ENCODE measurements at places on chromosomes 16 and 17.

- peak; percentile 64 for DNase-seq
Observed at GRCh38 chr17:57747221-57748017, 2.3 kb upstream of the CCDC182 start.

GRCh38 chr17:5820721-5821456 is 236.6 kb upstream of the NLRP1 start:
- DNase-seq, result peak; percentile 39

DNA sequence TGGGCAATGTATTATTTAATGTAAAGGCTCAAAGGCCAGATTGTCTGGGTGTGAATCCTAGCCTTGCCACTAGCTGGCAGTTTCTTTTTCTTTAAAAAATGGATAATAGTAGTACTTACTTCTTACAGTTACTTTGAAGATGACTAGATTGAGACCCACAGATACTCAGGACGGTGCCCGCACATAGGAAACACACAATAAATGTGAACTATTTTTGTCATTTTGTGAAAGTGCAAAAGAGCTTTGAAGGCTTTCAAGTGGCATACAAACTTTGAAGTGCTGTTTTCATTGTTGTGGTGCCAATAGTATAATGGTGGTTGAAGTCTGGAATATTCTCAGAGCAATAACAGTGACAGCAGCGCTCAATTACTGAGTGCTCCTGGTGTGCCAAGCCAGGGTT is 63.6 kb downstream of the OTOA start:
- peak; percentile 18 for DNase-seq

DNA sequence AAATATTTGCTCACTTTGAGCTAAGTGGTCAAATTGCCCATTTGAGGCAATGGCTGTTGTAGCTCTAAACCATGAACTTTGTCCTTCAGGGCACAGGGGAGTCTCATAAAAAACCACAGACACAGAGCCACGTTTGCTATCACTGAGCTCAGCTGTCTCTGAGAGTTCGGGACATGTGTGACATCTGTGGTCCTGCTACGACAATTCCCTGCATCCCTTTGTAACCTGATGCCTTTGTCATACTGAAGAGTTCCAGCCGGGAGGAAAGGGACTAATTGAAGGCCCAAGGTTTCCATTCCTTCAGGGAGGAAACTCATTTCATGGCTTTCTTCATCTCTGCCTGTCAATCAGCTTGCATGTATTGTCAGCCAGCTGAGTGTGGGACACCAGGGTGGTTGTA is 599.4 kb upstream of the CDH5 start:
- DNase-seq, result no peak

DNA sequence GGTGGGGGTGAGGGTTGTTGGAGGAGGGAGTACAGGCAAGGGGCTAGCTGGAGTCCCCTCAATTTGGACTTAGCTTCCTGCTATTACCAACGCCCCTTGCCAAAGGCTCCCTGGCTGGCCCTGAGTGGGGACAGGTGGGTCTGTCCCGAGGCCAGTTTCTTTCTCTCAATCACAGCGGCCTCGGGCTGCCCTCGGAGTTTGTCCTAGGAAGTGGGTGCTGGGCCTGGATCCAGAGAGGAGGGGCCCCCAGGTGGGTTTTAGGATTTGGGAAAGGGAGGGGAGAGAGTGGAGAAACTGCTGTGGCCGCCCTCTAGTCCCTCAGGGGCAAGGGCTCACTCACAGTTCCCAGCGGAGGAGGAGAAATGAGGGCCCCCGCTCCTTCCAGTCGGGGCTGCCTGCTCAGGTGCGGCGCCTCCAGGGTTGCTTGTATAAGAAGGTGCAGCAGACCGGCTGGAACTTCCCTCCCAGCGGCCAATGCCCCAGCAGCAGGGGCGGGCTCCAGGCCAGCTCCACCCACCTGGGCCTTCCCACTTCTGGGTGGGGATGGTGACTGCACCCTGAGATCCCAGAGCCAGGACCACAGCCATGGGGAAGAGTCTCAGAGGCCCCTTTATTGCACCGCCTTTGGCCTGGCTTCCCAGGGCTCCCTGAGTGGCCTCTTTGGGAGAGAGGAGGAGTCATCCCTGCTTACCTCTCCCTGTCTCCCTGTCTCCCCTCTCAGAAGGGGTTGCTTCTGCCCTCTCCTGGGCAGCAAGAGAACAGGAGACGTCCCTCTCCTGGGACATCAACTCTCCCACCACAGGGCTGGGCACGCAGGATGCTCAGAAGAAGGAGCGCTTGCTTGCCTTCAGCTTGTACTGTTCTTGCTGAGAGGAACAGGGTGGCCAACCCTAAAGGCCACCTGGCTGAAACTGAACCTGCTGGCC is 112.0 kb upstream of the SMURF2 start:
- no peak for DNase-seq

DNA sequence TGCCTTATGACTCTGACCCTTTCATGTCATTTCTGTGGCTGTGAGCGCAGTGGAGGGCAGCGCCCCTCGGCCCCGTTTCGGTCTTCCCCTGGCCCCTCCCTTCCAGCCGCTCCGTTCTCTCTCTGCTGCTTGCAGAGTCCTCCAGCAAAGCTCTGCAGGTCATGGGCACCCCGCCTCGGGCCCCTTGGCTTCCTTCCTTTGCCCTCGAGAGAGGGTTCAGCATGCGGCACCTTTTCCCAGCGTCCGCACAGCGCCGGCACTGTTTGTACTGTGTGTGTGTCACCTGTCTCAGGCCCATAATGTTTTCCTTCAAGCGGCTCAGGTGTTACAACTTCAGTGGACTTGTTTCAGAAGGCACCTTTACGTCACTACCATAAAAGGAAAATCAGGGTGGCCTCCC is 98.5 kb downstream of the RAP1GAP2 start:
- no peak for DNase-seq

- DNase-seq, result no peak
Observed at GRCh38 chr17:1762901-1763898, 1.3 kb downstream of the SERPINF1 start.

DNA sequence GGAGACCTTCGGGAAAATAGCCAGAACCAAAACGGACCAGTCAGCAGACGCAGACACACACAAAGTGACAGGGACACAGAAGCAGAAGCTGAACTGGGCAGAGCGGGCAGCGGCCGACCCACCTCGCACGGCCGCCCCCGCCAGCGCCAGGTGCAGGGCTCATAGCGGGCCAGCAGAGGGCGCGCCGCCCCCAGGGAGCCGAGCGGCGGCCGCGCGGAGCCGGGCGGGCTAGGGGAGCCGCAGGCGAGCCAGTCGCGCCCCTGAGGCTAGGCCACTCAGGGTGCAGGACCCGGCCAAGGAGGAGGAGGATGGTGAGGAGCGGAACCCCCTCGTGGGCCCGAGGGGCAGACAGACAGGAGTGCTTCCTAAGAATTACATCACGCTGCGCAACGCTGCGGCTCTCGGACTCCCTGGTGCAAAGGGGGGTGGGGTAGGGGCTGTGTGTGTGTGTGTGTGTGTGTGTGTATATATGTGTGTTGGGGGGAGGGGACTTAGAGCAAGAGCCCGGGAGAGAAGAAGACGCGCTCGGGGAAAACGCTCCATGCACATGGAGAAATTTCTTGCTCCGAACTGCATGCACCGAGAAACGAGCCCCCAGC is 913 bp upstream of the NOG start:
- DNase-seq, result peak; percentile 63

- peak; percentile 83 for DNase-seq
Observed at GRCh38 chr17:37373530-37374159, 2.1 kb upstream of the C17orf78 start.

DNA sequence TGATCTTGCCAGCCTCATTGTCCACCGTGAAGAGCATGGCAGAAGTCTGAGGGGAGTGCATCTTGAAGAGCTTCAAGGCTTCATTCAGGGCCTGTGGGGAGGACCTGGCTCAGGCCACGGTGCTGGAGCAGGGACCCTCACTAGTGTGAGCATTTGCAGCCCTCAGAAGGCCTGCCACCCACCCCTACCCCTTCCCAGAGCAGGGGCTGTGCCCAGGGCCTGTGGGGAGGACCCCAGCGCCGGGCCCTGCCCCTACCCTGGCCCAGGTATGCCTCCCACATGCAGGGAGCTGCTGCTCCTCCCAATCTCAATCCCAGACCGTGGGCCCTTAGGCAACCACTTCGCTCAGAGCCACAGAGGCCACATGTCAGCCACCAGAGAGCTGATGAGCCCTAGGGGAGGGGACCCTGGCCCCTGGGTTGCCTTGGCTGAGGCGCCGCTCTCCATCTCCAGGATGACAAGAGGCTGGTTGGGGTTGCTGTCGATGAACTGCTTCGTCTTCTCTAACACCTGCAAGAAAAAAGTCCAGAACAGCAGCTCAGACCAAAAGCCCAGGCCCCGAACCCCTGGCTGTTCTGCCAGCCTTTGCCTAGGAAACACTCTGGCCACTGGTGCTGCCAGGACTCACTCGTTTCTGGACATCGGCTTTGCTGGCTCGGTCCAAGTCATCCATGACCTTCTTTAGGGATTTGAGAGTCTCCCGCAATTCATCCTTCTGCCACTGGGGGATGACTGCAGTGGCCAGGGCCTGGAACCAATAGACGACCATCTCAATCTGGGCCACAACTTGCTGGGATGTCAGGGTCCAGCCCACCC is 1.8 kb upstream of the EXOSC6 start:
- DNase-seq, result peak; percentile 48

DNA sequence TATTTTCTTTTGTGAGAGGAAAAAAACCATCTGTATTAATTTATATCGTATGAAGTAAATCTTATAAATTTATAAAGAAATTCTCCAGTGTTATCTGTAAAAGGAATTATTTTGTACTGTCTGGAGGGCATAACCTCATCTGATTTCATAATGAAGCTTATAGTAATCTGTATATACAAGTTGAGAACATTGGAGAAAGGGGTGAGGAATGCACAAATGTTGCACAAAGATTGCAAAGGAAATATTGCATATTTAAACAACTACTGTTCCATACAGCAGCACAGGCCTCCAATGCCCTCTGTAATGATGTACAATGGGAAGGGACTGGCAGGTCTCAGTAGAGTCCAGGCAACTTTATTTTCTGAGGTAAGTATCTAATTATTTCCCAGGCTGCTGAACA is 50.8 kb upstream of the KCNJ16 start:
- DNase-seq, result no peak

- DNase-seq, result no peak
Observed at GRCh38 chr16:79792076-79792475, 191.5 kb upstream of the MAF start.

GRCh38 chr17:12094336-12094735 is 73.7 kb downstream of the MAP2K4 start:
- no peak for DNase-seq

- peak; percentile 29 for DNase-seq
Observed at GRCh38 chr17:76678330-76678729, 32.4 kb downstream of the MXRA7 start.

DNA sequence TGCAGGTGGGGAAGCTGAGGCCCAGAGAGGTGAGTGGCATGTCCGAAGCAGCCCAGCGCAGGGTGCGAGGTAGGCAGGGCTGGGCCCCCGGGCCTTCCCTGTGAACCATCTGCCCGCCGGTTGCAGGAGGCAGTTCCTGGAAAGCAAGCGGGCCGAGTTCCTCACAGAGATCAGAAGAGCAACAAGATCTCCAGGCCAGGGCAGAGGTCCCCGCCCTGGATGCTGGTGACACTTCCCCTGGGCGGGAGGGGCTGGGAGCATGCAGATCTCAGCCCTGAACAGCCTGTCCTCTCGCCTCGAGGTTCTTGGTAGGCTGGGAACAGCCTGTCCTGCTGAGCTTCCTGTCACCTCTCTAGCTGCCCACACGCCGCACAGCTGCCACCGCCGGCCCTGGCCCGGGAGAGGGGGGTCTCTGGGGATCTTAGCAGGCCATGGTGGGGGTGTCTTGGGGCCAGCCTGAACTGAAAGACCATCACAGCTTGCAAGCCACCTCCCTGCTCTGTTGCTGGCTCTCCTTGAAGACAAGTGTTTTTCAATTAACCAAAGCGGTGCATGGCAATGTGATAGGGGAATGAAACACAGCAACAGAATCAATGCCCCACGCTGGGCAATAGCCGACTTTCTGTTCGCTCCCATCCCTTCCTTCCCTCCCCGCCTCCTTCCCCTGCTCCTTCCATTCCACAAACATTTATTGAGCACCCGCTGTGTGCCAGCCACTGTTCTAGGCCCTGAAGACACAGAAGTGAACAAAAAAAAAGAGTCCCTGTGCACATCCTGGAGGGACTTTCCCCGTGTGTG is 31.7 kb downstream of the SOCS1 start:
- peak; percentile 90 for DNase-seq

GRCh38 chr16:87657621-87658192 is 55.4 kb downstream of the JPH3 start:
- peak; percentile 60 for DNase-seq

DNA sequence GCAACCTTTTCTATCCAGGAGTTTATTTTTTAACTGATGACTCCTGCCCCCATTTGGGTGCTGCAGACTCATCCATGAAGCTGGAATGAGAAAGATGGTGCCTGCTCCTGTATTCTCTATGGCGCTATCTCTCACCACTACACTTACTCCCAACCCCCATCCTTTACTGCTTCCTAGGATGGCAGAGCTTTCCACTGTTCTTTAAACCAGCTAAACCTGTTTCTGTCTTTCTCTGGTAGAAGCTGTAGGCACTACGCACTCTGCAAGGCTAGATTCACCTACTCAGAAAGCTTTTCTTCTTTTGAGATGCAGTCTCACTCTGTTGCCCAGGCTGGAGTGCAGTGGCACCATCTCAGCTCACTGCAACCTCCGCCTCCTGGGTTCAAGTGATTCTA is 47.0 kb downstream of the ADAMTS18 start:
- no peak for DNase-seq

- DNase-seq, result no peak
Observed at GRCh38 chr16:15803618-15804017, 53.2 kb downstream of the MYH11 start.

DNA sequence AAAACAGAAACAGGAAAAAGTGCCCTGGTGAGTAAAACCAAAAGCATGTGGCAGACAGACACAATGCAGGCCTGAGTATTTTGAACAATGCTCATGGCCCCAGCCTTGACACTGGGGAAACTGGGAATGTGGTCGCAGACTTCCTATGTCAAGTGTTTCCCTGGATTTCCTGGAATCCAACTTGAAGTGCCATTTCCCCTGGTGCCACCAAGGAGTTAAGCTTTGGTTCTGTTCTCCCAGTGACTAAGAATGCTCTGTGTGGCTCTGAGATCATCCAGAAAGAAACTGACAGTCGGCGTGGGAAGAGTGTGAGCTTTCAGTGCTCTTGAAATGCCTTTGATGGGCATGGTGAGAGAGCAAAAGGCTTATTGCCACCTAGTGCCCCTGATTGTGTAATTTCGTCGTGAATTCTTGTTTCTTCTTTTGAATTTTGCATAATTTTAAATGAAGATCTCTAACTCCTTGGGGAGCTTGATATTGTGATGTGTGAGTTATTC is 96.0 kb downstream of the YPEL2 start:
- DNase-seq, result peak; percentile 79

GRCh38 chr16:1428511-1428910 is 2.4 kb upstream of the PERCC1 start:
- DNase-seq, result peak; percentile 58

- no peak for DNase-seq
Observed at GRCh38 chr17:59893676-59894100, 767 bp downstream of the RPS6KB1 start.

- DNase-seq, result no peak
Observed at GRCh38 chr16:72036098-72036497, 18.2 kb upstream of the HP start.

GRCh38 chr16:53888222-53888621 is 184.3 kb downstream of the FTO start:
- DNase-seq, result no peak

- DNase-seq, result no peak
Observed at GRCh38 chr17:48704361-48705248, 17.7 kb downstream of the PRAC1 start.

GRCh38 chr16:59688006-59688405 is 953.9 kb upstream of the GOT2 start:
- no peak for DNase-seq

- no peak for DNase-seq
Observed at GRCh38 chr16:74874123-74874522, 99.5 kb upstream of the FA2H start.

GRCh38 chr17:32152130-32152529 is 9.8 kb downstream of the RHOT1 start:
- DNase-seq, result no peak
